ENCODE measurements at places on chromosomes 1 and 21.

GRCh38 chr1:59132295-59132694 lies 164.6 kb upstream of the FGGY start:
- DNase-seq = no peak

GRCh38 chr1:84379917-84380180 lies 18.4 kb upstream of the DNASE2B start:
- no peak for DNase-seq

DNA sequence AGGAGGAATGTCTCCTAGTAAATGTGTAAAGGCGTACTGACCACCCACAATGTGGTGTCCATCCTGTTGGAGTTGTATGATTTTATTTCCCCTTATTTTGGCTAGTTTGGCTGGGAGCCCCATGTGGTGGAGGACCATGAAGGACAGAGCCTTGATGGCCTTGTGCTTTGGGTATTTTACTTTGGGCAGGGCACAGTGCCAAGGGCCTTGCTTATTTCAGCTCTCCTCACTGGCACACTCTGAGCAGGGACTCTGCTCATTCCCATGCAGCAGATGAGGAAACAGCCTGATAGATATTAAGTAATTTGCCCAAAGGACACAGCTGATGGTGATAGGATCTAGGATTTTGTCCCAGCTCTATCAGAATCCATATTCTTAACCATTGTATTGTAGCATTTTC lies 50.2 kb downstream of the SMYD2 start:
- DNase-seq = no peak

- no peak for DNase-seq
Measured at GRCh38 chr1:170538687-170539086, 6.7 kb downstream of the GORAB start.

- DNase-seq = peak; percentile 65
Measured at GRCh38 chr1:243598433-243598832, 251.6 kb downstream of the AKT3 start.
